ENCODE measurements at places on chromosomes 1 and 21.

GRCh38 chr1:188794969-188795368, 1682.7 kb downstream of the BRINP3 start:
- DNase-seq, result no peak

DNA sequence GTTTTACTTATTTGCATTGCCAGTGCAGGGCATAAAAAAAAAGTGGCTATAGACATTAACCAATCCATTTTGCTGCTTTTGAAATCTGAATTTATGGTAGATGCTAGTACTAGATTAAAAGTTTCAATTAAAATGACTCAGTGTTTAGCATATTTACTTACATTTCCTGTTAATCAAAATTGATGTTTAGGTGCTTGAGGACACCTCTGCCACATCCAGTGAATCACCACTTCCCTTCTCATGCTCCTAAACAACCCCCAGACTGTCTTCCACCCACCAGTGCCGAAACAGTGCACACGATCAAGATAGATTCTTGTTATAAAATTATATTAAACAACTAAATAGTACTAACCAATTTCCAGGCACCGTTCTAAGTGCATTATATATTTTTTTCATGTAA, 32.7 kb downstream of the HSD17B7 start:
- no peak for DNase-seq

- DNase-seq, result no peak
Observed at GRCh38 chr1:47514229-47514628, 76.4 kb downstream of the FOXD2 start.

- no peak for DNase-seq
Observed at GRCh38 chr1:172185996-172186395, 234.5 kb upstream of the C1orf105 start.

GRCh38 chr1:61979729-61980128, 214.9 kb upstream of the L1TD1 start:
- DNase-seq, result no peak

- DNase-seq, result no peak
Observed at GRCh38 chr1:58815069-58815685, 31.3 kb upstream of the JUN start.

GRCh38 chr21:20856926-20857325, 141.3 kb upstream of the NCAM2 start:
- no peak for DNase-seq
